ENCODE measurements at places on chromosomes 1 and 21. TPM values are rescaled to one million over a fixed set of nuclear protein-coding genes. Genes with fewer than 3 reads are reported as not detected.

The PSMG1 gene
- total RNA-seq, result 22.6 TPM

The OR10J5 gene
- total RNA-seq, result not detected

The MATN1 gene
- total RNA-seq, result 0.12 TPM

DNA sequence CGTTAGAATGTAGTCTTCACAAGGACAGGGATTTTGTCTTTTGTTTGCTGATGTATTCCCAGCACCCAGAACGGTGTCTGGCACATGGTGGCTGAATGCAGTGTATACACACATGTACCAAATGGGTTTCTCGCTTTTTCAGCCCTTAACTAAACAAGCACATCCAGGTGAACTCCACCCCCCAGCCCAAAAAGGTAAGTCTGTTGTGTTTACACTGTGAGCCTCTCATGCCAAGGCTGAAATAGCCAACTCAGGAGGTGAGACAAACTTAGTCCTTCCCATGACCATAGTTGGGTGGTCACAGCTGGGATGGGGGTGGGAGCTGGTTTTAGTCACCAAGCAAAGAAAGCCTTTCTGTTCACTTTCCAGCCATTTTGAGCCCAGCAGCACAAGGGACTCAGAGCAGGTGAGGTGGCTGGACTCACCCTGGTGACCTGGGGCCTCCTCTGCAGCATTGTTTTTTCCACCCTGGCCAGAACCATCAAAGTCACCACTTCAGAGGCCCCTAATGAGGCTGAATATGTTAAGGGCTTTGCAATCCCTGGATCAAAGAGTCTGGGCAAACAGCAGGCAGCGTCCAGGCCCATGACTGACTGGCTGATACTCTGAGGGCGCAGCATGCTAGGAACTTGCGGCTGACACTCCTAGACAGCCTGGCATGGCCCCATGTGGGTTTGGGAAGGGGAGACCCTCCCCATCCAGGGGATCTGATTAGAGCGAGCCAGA is 8.7 kb downstream of the TENT5B start:
- DNase-seq, result no peak

DNA sequence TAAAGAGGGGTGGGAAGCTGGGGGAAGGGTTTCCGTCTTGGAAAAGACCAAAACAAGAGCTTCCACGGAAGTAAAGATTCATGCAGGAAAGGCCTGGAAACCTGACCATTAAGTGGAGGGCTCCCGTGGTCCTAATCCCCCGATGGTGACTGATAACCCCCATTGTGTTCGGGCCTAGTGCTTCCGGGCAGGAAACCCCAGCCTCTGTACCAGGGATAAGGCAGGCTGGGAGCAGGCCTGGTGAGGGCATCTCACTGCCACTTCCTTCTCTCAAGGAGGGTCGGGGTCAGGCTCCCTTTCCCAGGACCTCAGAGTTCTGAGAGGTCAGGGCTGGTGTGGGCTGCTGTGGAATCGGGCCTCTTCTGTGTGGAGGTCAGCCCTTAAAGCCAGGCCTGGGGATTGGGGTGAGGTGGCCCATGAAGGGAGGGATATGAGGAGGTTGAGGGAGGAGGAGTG is 136.9 kb downstream of the CDC7 start:
- DNase-seq, result no peak

- no peak for DNase-seq
Observed at GRCh38 chr1:226717256-226717909, 21.7 kb downstream of the ITPKB start.
